Activated naive CD4-positive, alpha-beta T cell (primary cell): ENCODE measurements at places on chromosomes 12 and 14.
A peak's percentile ranks its signal among the peaks of the same experiment; 100 is the strongest.

- DNase-seq, result no peak
Measured at GRCh38 chr12:64951944-64952343, 127.5 kb downstream of the TBC1D30 start.

- no peak for DNase-seq
Measured at GRCh38 chr14:22039938-22040780, 366.5 kb upstream of the OR4E1 start.

- DNase-seq, result no peak
Measured at GRCh38 chr12:48061938-48062719, 43.8 kb downstream of the SENP1 start.

DNA sequence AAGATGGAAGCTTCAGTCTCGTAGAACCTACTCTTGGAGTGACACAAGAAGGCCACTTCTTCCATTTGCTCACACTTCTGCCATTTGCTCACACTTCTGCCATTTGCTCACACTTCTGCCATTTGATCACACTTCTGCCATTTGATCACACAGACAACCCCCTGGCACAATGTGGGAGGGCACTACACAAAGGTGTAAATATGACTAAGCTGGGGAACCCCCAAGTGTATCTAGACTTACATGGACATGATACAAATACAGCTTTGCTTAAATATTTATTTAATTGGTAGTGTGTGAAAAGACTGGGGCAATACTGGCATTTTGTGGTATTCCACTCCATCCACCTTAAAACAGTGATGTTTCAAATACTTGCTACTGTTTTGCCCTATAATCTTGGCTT, 296.2 kb upstream of the PPFIA2 start:
- no peak for DNase-seq

GRCh38 chr12:3030821-3031429, 46.3 kb upstream of the TSPAN9 start:
- DNase-seq, result no peak

DNA sequence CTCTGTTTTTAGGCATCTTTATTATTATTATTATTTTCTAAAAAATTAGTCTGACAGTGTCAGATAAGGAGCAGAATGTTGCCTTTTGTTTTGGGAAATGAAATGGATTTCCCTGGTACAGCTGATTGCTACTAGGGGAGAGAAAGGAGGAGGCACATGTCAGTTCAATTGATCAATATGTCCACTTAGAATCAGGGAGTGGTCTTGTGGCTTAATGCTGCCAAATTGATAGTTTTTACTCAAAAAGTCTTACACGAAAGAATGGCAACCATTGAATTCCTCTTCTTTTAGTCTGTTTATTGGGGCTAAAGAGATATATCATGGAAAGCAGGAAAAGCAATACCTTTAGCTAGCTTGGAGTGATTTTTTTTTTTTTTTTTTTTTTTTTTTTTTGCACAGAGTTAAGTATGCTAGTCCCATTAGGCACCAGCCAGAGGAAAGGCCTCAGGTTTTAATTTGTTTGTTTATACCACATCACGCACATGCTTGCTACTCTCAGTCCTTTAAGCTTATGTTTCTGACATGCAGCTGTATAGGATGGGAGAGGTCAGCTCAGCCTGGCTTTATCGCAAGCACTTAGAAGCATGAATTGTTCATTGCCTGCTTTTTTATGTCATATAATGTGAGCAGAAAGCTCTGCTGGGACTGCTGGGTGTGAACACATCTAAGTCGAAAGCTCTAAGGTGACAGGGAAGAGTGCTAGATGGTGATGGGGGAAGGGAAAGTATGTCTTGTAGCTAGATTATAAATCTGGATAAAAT, 1.4 kb downstream of the AKAP6 start:
- DNase-seq, result no peak

- DNase-seq, result no peak
Measured at GRCh38 chr12:66590275-66590985, 88.4 kb downstream of the GRIP1 start.

GRCh38 chr12:57852620-57853500, 6.3 kb upstream of the CTDSP2 start:
- DNase-seq, result no peak

DNA sequence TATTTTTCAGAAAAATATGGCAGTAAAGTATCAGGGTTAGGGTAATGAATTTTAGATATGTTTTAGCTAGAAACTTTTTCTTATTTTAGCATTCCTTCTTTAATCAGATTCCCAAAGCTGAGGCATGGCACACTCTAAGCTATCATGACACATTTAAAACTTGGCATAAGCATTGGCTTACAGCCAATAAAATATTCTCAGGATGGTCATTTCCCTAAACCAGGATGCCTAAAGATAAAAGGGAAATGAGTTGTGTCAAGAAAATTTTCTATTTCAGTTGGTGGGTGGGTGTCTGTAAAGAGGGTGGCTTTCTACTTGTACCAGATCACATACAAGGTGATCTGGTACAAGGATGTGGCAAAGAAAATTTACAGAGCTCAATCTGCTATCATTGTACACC, 47.8 kb downstream of the PEBP1 start:
- no peak for DNase-seq

- DNase-seq, result no peak
Measured at GRCh38 chr14:64554556-64554955, 4.8 kb downstream of the PPP1R36 start.

- no peak for DNase-seq
Measured at GRCh38 chr14:48876806-48877340, 709.3 kb downstream of the RPS29 start.

DNA sequence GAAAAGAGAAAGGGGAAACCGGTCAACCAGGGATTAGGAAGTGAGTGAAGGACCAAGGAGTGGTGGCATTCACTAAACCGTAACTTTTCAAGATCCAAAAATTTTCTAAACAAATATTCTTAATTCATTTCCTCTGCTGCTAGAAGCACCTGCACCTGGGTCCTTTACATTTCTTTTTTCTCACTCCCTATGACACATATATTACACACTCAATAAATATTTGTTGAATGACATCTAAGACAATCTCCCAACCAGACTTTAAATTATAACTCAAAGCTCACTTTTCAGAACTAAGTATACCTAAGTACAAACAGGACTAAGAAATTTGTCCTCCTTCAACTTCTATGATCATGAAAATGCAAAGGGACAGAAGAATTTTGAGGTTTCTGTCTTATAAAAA, 11.1 kb downstream of the TTC5 start:
- DNase-seq, result no peak

DNA sequence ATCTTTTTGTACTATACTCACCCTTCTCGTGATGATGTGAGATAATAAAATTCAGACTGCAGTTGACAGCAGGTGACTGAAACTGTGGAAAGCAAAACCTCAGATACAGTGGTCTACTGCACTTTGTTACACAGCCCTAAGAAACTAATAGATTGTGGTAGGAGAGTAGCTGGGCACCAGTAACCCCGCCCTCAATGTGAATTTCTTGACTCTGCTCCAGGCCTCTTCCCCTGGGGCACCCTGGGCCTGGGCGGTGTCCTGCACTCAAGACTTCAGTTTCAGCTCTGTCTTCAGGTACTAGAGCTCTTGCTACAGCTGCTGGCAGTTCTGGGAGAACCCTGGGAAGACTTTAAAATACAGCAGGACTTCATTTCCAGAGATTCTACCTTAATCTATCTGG, 197.6 kb upstream of the AVPR1A start:
- no peak for DNase-seq

GRCh38 chr12:12723149-12723680, 6.0 kb downstream of the CDKN1B start:
- DNase-seq, result no peak

DNA sequence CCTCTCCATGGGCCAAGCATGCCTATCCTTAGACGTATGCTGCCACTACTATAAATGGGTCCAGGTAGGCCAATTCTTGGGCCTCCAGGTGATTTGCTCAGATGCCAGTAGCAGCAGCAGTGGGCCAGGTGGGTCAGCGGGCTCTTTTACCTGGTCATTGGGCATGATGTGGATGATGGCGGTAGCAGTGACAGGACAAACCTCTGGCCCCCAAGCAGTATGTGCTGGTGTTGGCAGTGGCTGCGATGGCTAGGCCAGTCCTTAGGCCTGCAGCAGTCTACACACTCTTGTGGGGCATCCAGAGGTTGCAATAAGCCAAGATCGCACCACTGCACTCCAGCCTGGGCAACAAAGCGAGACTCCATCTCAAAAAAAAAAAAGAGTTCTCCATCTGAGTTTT, 19.1 kb upstream of the VASH1 start:
- no peak for DNase-seq

DNA sequence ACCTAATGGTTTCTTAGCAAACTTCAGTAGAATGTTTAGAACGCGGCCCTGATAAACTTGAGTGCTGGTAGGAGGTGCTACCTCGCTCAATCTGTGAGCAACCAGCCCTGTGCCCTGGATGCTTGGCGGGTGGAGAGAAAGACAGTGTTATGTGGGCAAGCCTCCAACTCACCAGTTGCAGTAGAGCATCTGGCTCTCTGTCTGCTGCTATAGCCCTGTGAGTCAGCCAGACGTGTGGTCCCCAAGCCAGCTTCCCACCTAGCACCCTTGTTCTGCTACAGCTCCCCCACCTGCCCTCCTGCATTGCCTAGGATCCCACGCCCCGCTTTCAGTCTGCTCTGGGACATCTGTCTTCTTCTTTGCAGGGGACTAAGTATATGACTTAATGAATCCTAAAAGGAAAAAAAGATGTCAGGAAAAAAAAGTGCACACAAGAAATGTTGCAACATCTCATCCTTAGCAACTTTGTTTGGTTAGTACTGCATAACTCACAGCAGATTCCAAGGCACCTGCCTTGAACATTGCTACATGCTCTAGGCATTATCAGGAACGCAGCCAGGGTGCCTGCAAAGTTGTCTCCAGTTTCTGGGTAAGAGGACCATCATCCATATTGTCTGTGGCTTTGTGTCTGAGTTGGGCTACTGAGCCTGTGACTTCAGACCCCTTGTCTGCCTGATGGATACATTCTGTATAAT, 13.6 kb downstream of the SNRNP35 start:
- no peak for DNase-seq

DNA sequence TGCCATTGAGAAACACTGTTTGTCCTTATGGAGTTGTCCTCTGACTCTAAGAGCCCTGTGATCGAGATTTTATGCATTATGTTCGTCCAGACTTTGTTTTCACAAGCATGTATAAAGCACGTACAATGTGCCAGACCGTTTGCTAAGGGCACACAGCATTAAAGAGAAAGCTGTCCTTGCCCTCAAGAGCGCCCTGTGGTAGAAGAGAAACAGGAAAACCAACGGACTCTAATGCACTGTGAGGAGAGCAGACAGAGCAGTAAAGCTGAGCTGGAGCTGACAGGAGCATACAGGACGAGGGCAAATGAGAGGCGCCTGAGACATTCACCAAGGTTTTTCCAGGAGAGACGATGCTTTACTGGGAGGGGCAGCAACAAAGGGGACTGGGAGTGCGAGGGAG, 66.2 kb upstream of the OVCH1 start:
- no peak for DNase-seq

DNA sequence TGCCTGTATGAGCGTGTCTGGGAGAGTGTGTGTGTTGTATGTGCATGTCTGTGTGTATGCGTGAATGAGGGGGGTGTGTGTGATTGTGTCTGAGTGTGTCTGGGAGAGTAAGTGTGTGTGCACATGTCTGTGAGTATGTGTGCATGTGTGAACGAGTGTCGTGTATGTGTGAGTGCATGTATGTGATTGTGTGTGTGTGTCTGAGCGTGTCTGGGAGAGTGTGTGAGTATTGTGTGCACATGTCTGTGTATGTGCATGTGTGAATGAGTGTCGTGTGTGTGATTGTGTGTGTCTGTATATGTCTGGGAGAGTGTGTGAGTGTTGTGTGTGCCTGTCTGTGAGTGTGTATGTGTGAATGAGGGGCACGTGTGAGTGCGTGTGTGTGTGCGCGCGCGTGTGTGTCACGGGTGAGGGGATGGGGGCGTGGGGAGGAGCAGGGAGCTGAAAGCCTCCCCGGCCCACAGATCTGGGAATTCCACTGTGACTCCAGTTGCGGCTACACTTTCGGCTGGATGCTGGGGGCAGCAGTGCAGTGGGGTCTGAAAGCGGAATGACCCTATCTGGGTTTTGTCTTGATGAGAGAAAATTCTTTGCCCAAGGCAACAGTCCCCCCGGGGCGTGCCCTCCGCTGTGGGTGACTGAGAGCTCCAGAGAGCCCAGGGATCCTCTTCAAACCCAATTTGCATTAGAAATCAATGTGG, 138.1 kb upstream of the MED13L start:
- no peak for DNase-seq

GRCh38 chr12:127280393-127281275, 986.3 kb upstream of the TMEM132C start:
- DNase-seq, result peak; percentile 46

- no peak for DNase-seq
Measured at GRCh38 chr14:54638135-54638446, 71.2 kb downstream of the SAMD4A start.

DNA sequence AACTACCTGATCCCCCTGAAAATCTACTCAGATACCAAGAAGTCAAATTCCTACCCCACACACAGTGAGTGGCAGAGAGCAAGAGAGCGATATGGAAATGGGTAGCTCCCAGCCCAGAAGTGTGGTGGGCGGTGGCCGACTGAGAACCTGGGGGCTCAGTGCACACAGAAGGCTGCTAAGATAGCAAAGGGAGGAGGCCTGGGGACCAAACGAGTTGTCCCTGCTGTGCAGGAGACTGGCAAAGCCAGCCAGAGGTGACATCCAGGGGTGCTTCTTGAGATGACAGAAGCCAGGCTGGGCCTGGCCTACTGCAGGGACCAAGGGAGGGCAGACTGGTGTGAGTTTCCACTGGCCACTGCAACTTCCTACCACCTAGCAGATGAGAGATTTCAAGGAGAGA, 52.9 kb downstream of the VWF start:
- DNase-seq, result no peak

GRCh38 chr14:26401179-26401968, 196.5 kb downstream of the NOVA1 start:
- no peak for DNase-seq

GRCh38 chr14:69261761-69262331, 1.9 kb downstream of the GALNT16 start:
- DNase-seq, result no peak

- DNase-seq, result no peak
Measured at GRCh38 chr12:30457621-30458289, 237.9 kb downstream of the IPO8 start.

DNA sequence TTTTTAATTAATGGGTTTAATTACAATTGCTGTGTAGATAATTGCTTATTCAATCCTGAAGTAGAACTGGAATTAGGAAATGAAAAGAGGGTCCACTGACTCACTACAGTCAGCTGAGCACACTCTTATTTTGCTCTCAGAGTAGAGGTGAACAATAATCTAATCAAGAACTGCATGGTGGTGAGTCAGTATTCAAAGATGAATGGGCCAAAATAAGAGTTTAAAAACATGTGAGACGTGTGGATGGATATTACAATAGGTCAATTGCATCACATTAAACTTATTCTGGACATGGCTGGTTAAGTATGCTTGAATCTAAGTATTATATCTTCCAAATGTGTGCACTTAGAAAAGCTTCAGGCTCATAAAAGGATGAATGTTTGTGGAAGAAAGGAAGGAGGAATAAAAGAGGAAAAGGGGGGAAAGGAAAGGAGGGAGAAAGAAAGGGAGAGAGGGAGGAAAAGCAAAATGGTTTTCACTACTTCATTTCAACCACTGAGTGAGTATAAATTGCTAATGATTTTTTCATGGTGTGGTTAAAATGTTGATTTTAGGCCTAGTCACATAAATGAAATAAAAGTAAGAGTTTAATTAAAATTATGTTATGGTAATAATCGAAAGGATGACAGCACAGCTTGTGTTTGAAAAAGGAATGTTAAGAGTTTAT, 27.0 kb upstream of the EEA1 start:
- DNase-seq, result no peak
